ENCODE measurements at places on chromosomes 12 and 14. TPM values are rescaled to one million over a fixed set of nuclear protein-coding genes. Genes with fewer than 3 reads are reported as not detected.

The CRACR2A gene
- 0.94 TPM for total RNA-seq

DNA sequence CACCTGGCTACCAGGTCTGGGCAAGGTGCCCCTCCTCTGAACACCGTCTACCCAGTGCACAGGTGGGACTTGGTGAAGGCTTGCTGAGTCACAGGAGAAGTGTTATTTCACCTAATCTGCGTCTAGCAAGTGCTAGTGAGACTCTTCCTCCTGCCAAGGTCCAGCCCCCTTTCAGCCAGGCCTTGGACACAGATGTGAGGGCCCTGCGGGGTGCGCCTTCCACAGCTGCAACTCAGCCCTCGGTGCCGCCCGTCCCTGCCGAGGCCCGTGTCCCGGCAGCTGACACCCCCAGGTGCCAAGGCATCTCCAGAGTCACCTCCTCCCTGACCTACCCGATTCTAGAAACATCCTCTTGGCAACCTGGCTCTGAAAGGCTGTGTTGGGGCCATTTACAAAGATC is 55.1 kb downstream of the PRIMA1 start:
- DNase-seq: no peak
- H3K4me3 ChIP-seq: no peak overlapping the region
- H3K36me3 ChIP-seq: no peaks in the 10 kb centered on the region
- no peaks in the 10 kb centered on the region for H3K27me3 ChIP-seq

GRCh38 chr12:53743266-53744129 is 8.3 kb downstream of the CISTR start:
- H3K36me3 ChIP-seq: no peaks in the 10 kb centered on the region
- DNase-seq: no peak
- no peak overlapping the region for H3K27ac ChIP-seq

- H3K4me3 ChIP-seq: no peak overlapping the region
- H3K4me1 ChIP-seq: no peaks in the 10 kb centered on the region
- H3K36me3 ChIP-seq: no peaks in the 10 kb centered on the region
- no peaks in the 10 kb centered on the region for H3K27me3 ChIP-seq
- DNase-seq: no peak
Observed at GRCh38 chr12:128025589-128026245, 241.3 kb upstream of the TMEM132C start.

The ACOT6 gene
- not detected for total RNA-seq

DNA sequence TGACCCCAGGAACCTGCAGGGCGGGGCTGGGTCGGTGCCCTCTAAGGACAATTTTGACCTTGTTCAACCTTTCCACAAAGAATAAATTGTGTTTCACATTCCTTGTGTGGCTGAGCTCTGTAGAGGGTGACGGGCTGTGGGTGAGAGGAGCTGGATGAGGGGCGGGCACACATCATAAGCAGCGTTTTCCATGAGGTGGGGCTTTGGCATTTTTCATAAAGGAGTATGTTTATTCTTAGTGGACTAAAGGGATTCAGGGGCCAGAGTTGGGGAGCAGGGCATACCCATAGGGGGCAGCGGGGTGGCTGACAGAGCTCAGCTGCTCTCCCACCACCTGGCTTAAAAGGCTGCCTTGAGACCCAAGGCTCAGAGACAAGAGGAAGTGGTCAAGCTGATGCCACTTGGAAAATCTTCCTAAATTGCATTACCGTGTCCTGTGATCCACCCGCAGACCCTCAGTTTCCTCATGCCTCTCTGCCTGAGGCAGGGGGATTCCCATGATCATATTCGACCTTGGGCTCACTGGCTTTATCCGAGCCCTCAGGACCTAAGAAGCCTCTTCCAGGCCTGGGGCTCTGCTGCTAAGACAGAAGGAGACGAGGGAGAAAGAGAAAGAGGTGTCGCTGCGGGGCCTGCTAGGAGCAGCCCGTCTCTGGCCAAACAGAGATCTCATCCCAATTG is 11.4 kb downstream of the MMP14 start:
- H3K4me1 ChIP-seq: peaks cover 42% of the 10 kb centered on the region
- H3K36me3 ChIP-seq: no peaks in the 10 kb centered on the region
- no peaks in the 10 kb centered on the region for H3K27me3 ChIP-seq
- H3K27ac ChIP-seq: peak overlapping the region; percentile 80
- no peak for DNase-seq

Data from gastrocnemius medialis (tissue), 4 donors.